Stimulated activated CD8-positive, alpha-beta memory T cell treated with anti-CD3 and anti-CD28 coated beads, Interleukin-7, amount 100 ng/mL, for 4 hours (primary cell): ENCODE measurements at places on chromosomes 13 and 19.
A peak's percentile ranks its signal among the peaks of the same experiment; 100 is the strongest.

- no peak for DNase-seq
Measured at GRCh38 chr19:30719189-30719998, 347.2 kb downstream of the ZNF536 start.

DNA sequence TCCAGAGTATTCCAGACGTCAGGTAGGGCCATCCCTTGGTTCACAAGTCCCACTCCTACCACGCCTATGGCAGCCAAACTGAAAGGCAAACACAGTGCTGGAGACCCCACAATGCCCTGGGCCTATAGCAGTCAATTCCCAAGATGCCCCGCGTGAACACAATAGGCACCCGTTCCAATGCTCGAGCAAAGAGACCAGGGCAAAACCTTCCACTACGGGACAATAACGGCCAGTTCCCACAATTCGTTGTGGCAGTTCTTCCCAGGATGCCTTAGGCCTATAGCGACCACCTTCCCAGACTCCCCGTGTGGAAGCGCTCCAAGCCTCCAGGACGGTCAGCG lies 538 bp downstream of the ZNF428 start:
- DNase-seq = peak; percentile 17

GRCh38 chr13:53214433-53214832 lies 185.8 kb downstream of the OLFM4 start:
- DNase-seq = no peak

DNA sequence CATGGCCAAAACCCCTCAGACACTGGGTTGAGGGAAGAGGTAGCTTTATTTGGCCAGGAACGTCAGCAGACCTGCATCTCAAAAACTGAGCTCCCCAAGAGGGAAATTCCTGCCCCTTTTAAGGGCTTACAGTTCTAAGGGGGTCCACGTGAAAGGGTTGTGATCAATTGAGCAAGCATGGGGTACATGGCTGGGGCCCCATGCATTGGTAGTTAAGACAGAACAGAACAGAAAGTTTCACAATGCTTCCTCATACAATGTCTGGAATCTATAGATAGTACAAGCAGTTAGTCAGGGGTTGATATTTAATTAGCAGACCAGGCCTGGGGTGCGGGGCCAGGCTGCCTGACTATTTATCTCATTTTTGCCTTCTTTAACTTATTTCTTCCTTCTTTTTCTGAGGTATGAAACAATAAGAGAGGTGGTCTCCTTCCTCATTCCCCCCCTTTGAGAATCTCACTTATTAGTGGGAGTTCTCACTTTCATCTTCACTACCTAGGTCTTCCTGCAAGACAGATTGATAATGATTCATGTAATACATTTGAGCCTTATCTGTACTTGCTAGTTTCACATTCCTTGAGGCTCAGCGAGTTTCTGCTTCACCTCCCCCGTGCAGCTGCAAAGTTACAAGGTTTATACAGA lies 84.8 kb downstream of the SLC25A15 start:
- DNase-seq = no peak

GRCh38 chr19:40800997-40801377 lies 2.0 kb downstream of the EGLN2 start:
- no peak for DNase-seq

GRCh38 chr19:54364775-54365257 lies at the start of gene LAIR1:
Gene LAIR1, minus strand, starts transcription at chr19:54364931. Its CDS starts 127 bp downstream, at chr19:54364804.
- DNase-seq = peak; percentile 26

- no peak for DNase-seq
Measured at GRCh38 chr19:12166626-12167025, 3.7 kb downstream of the ZNF136 start.
